BJ (cell line): ENCODE measurements at places on chromosomes 7 and 10.

GRCh38 chr10:129277841-129278240 lies 189.2 kb upstream of the MGMT start:
- no peak for DNase-seq

- DNase-seq: peak; percentile 94
Measured at GRCh38 chr10:77350711-77351119, 286.9 kb downstream of the KCNMA1 start.

DNA sequence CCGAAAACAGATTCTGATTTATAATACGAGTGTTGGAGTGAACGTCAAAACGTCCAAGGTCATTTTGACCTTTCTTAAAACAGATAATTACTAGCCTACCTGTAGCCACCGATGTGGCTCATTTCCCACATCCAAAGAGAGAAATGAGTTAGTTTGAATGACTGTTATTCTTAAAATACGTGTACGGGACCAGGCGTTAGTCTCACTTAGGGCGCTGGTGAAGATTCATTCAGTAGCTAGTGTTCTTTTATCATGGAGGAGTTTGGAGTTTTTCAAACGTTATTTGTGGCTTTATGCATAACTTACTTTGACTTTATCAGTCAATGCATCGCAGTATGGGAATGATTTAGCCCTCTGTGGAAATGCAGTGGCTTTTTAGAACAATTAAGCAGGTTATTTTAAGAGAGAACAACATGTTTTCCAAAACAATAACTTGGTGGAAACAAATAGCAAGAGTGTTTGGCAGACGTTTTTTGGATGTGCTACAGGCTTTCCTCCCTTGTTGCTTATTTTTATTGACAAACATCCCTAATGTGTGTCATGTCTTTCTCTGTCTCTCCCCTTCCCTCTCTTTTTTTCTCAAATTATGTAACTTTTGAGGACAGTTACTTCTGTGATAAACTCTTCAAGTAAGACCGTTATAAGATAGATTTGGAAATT lies 1.6 kb downstream of the BICC1 start:
- no peak for DNase-seq

GRCh38 chr10:30594077-30594476 lies 35.5 kb downstream of the LYZL2 start:
- no peak for DNase-seq
